ENCODE measurements at places on chromosomes 2 and 18.

DNA sequence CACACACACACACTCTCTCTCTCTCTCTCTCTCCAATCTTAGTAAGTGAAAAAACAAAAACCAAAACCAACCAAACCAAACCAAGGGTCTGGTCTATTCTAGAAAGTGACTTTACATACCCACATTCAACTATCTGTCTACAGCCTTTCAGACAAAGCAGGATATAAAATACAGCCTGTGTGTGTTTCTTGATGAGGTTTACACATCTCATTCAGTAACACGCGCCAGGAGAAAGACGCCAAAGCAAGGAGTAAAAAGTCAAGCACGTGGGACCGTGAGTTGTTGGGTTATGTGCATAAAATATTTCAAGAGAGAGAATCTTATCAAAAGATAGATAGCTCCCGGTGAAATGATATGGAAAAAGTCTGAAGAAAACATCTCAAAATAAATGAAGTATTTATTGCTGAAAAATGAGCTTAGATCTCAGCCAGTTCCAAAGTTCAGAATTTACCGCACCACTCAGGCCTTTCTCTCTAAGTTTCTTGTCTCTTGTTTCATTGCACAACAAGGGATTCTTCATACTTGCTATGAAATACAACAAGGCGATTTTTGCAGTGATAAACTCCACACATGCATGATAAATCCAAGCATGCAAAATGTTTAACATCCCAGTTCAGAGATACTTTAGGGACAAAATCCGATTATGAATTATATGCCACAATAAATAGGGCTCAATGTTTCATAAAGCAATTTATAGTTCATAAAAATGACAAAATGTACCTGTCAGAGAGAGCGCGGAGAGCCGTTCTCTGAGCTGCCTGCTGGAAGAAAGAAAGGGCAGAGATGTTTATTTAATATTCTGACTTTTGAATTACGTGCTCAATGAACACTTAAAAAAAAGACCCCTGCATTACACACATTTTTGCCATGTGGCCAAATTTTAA lies 159.3 kb upstream of the REV1 start:
- DNase-seq, result no peak

DNA sequence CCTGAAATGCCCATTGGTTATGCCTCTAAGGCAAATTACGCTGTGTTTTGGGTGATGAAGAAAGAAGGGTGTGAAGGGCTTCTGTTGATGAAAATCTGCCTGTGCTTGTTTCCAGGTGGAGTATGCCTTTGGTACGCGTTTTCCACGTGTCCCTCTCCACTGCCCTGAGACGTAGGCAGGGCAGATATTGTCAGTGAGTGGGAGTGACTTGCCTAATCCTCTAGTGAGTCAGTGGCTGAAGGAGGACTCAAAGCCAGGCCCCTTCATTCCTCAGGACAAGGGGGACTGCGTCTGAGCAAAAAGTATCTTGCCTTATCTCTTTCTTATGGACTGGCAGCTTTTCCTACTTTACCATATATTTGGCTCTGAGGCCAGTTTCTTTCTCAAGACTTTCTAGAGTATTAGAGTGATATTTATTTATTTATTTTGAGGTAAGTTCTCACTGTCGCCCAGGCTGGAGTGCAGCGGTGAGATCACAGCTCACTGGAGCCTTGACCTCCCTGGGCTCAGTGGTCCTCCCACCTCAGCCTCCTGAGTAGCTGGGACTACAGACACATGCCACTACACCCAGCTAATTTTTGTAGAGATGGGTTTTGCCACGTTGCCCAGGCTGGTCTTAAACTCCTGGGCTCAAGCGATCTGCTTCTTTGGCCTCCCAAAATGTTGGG lies 10.2 kb downstream of the RALB start:
- no peak for DNase-seq

DNA sequence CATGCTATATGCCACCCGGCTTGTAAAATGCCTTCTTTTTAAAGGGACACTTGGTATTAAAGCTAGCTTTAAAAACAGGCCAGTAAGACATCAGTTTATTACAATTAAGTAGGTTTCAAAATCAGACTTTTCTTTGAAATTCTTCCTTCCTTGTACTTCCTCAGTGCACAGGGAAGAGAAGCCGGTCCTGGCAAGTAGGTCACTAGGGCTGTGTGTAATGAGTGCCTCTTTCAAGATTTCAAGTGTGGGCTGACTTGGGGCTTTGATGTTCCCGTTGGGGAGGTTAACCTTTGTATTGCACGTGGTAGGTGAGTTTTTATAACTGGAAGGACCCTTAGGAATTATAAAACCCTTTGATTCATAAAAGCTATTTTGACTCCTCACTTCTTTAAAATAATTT lies 566.4 kb upstream of the ID2 start:
- DNase-seq, result no peak

DNA sequence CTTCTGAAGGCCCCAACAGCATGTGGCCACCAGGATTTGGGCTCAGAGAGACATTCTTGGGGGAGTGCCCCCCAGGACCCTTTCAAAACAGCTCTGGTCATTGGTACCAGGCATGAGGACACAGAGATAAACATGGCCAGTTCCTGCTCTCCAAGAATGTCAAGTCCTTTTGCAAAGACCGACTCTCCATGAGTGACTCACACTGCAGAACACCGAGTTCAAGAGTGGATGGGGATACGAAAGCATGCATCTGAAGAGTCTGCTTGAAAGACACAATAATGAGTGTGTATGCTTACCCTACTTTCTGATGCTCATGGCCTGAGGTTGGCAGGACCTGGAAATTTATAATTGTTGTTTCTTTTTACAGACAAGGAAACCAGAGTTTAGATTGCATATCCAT lies 450.6 kb downstream of the TSN start:
- DNase-seq, result no peak

GRCh38 chr18:30970196-30970816 lies 72.2 kb downstream of the DSC3 start:
- DNase-seq, result no peak

GRCh38 chr2:197208024-197208423 lies 102.6 kb downstream of the ANKRD44 start:
- DNase-seq, result no peak

GRCh38 chr2:64485961-64486360 lies 32.0 kb downstream of the LGALSL start:
- no peak for DNase-seq

DNA sequence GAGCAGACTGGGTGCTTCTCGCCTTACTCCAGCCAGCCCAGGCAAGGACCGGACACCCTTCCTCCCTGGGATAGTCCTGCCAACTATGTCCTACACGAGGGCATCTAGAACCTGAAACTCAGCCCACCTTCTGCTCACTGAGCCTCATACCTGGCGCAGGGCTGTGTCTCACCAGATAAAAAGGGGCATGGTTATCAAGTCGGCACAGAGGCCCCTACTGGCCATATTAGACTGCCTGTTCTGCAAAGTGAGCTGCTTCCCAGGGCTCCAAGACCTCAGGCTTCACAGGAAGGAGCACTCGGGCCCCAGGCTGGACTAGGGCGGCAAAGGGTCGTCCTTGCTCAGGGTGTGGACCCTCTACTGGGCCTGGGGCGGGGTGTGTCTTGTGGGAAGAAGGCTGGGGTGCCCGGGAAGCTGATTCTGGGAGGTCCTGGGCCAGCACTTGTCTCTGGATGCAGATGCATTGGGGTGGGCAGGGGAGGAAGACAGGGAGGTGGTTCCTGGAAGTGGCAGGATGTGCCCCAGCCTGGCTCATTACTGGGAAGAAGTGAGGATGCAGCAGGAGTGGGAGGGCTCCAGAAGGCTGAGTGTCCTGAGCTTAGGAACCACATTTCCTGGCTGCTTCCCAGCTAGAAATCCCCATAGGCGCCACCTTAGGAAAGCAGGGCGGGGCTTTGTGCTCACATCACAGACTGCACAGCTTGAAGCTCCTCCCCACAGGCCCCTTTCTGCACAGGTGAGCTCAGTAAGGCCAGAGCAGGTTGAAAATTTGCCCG lies 19.6 kb downstream of the EHD3 start:
- no peak for DNase-seq

DNA sequence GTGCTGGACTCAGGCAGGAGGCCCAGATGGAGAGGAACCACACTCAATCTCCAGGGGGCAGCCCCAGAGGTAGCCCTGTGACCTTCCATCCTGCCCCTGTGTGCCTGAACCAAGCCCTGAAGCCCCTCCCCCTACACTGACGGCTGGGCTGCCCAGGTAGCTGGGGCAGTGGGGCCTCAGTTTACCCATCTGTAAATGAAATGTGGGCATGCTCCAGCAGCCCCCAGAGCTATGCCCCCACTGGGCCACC lies 15.8 kb downstream of the CROCC2 start:
- no peak for DNase-seq

- peak; percentile 68 for DNase-seq
These were observed 385.5 kb upstream of the HNRNPA3 start for GRCh38 chr2:176826984-176827668.

GRCh38 chr18:48815179-48815515 lies 135.6 kb downstream of the SMAD7 start:
- DNase-seq, result peak; percentile 1

DNA sequence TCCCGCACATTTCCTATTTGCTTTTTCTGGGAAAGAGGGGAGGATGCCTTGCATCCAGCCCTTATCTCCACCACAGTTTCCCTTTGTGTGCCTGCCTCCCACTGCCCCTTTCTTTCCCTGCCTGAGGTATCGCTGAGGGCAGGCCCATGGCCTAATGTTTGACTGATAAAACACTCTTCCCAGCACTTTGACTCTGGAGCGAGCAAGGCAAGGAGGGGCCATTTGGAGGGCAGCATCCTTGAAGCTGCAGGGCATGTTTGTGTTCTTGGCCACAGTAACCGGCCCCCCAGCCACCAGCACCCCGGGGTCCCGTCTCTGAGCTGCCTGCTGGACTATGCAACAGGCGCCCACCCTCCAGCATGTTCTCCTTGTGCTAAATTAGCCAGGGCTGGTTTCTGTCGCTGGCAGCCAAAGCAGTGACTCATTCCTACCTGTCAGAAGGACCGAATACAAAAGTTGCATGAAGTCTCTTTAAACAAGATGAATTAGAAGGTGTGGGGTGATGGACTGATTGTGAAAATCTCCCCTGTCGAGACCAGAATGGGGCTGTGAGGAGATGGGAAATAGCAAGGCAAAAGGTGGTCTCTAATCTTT lies 50.7 kb downstream of the BCL2L11 start:
- no peak for DNase-seq

GRCh38 chr2:44952143-44952805 lies 10.8 kb downstream of the SIX3 start:
- DNase-seq, result peak; percentile 61

DNA sequence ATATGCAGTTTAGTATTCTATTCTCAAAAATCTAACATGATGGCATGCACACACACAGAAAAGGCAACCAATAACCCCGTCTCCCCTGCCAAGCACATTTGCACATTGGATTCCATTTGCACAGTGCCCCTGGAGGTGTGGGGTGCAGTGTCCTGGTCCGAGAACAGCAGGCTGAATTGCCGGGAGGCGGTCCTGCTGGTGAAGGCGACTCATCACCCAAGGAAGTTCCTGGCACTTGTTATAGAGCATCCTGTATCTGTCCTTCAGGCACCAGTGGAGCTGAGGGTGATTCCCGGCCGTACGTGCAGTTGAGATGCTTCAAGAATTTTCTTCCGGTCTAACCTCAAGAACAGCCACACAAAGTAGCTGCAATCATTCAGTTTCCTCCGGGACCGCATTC lies 73.0 kb upstream of the RAB12 start:
- no peak for DNase-seq

- no peak for DNase-seq
These were observed 215.6 kb downstream of the MTX2 start for GRCh38 chr2:176484838-176485237.

- DNase-seq, result no peak
These were observed 68.1 kb upstream of the TCF7L1 start for GRCh38 chr2:85064927-85065577.

DNA sequence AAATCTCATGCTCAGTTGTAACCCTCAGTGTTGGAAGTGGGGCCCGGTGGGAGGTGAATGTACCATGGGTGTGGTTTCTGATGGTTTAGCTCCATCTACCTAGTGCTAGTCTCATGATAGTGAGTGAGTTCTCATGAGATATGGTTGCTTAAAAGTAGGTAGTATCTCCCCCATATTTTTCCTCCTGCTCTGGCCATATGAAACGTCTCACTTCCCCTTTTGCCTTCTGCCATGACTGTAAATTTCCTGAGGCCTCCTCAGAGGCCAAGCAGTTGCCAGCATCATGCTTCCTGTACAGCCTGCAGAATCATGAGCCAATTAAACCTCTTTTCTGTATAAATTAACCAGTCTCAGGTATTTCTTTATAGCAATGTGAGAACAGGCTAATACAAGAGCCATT lies 62.8 kb upstream of the RNF152 start:
- no peak for DNase-seq

DNA sequence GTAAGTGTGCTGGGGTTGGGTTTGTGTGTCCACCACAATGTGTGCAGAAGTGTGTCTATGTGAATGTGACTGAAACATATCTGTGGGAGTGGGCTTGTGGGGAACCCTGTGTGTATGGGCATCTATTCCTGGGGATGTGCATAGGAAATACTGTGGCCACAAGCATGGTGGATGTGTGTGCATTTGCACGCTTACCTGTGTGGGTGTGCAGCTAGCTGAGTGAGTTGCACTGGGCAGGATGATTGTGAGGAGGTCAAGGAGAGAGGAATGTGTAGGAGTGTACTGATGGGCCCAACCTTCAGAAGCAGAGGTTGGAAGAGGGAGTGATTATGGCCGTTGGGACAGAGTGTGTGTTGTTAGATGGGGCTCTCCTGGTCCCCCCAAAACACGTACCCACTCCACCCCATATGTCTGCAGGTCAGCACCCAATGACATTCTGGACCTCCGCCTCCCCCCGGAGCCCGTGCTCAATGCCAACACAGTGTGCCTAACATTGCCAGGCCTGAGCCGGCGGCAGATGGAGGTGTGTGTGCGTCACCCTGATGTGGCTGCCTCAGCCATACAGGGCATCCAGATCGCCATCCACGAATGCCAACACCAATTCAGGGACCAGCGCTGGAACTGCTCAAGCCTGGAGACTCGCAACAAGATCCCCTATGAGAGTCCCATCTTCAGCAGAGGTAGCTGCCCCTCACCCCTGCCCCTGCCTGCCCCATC lies 1.2 kb downstream of the WNT10A start:
- DNase-seq, result no peak

- no peak for DNase-seq
These were observed 1.5 kb upstream of the KLHL30 start for GRCh38 chr2:238136820-238137537.

- peak; percentile 38 for DNase-seq
These were observed 48.5 kb downstream of the SERPINB7 start for GRCh38 chr18:63823516-63824219.

GRCh38 chr2:191571163-191571769 lies 106.7 kb upstream of the NABP1 start:
- DNase-seq, result no peak

DNA sequence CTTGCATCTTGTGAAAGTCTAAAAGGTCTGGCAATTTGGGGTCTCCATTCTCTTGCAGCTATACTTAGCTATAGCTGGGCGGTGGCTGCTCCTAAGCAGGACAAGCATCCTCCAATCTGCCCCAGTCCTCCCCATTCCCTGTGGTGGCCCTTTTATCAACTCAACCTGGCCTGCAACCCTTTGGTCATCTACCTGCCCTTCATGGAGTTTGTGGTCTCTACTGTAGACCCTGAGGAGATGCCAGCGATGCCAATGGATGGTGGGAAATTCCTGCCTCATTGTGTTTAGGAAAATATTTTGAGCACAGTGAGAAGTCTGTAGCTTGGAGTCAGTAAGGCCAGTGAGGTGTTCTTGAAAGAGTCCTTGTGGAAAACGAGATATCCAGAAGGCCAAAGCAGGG lies 143.4 kb downstream of the CAPN13 start:
- no peak for DNase-seq

GRCh38 chr18:58263055-58263957 lies 219.3 kb downstream of the NEDD4L start:
- DNase-seq, result no peak

Data from stimulated activated naive CD8-positive, alpha-beta T cell treated with anti-CD3 and anti-CD28 coated beads, Interleukin-15, Interleukin-2, amounts not matched to agents 100 U/mL and 50 U/mL, for 24 hours (primary cell).